ENCODE measurements at places on chromosomes 1 and 21.

GRCh38 chr1:175479521-175480342, 263.7 kb downstream of the TNR start:
- no peak for DNase-seq

GRCh38 chr1:96863449-96863848, 141.9 kb downstream of the PTBP2 start:
- DNase-seq: no peak

- peak; percentile 86 for DNase-seq
Observed at GRCh38 chr1:91404151-91405012, at the start of gene HFM1. HFM1 (minus strand) TSS chr1:91404837; CDS start chr1:91401082, 3,755 bp downstream.

GRCh38 chr21:37220433-37220980, 46.6 kb downstream of the VPS26C start:
- no peak for DNase-seq
